ENCODE measurements at places on chromosomes 11 and 22.

- DNase-seq: no peak
These were observed 12.8 kb downstream of the TNRC6B start for GRCh38 chr22:40190501-40190900.

- peak; percentile 78 for DNase-seq
These were observed 56.9 kb downstream of the PACS1 start for GRCh38 chr11:66126808-66127555.

- DNase-seq: no peak
These were observed 126.1 kb upstream of the SLC5A12 start for GRCh38 chr11:26847977-26848376.

DNA sequence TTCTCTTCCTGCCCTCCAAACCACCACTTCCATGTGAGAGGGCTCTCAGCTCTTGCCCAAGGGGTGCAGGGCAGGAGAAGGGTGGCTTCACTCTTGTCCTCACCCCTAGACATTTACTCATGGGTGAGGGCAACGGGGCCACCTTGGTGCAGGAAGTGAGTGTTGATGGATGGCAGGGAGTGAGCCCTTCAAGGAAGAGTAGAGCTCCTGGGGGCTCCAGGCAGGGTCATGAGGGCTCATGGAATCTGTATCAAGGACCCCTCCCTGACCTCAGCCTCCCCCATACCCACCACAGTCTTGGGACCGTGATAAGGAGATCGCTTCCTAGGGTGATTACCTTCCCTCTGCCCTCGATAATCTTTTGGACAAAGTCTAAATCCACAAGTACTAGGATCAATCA is 37.8 kb downstream of the TSPAN18 start:
- DNase-seq: no peak

DNA sequence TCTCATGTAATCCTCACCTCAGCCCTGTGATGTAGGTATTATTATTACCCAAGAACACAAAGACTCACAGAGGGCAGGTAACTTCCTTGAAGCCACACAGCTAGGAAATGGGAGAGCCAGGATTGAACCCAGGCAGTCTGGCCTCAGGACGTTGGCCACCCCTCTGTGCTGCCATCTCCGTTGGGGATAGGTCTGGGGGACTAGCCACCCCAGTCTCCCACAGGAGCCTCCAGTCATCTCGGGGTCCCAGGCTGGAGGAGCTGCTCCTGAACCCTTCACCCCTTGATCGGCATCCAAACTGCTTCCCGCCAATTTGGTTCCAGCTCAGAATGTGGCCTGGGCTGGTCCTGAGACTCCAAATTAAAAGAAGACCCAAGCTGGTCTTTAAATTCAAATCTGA is 10.4 kb upstream of the TCF20 start:
- DNase-seq: no peak

DNA sequence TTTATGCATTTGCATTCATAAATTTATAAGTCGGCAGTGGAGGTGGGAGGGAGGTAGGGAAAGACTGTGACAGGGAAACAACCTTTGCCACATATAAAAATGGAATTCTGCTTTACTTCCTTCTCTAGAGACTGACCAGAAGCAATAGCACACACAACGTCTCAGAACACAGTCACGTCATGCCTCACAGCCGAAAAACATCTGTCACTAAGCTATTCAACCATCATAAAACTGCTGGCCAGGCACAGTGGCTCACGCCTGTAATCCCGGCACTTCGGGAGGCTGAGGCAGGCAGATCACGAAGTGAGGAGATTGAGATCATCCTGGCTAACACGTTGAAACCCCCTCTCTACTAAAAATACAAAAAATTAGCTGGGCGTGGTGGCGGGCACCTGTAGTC is 101.0 kb upstream of the CHRM4 start:
- no peak for DNase-seq

All from kidney glomerular epithelial cell (primary cell).